ENCODE measurements at places on chromosomes 6 and 20.

- peak; percentile 15 for DNase-seq
Observed at GRCh38 chr6:11460001-11460668, 77.4 kb upstream of the TMEM170B start.

- no peak for DNase-seq
Observed at GRCh38 chr6:147023148-147023547, 181.1 kb upstream of the STXBP5 start.

- no peak for DNase-seq
Observed at GRCh38 chr6:160363016-160363996, 15.1 kb downstream of the SLC22A3 start.

DNA sequence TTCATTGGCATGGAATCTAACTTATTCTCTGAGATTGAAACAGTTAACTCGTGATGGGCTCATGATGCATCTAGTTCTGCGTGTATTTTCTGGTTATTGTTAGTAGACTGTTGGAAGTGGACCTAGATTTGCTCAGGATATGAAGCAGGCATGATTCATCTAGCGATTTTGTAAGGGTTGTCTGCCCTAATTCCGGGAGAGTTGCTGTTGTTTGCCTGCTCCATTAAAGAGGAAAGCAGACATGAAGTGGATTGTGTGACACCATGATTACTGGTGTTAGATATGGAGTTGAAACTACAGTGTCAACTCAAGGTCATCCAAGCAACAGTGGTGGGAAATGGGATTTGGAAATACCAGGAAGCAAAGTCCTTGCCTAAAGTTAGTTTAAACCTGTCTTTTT lies 41.0 kb downstream of the SOX4 start:
- DNase-seq, result no peak

- DNase-seq, result no peak
Observed at GRCh38 chr6:62528894-62529526, 243.0 kb upstream of the KHDRBS2 start.

- no peak for DNase-seq
Observed at GRCh38 chr20:8457978-8458377, 325.9 kb downstream of the PLCB1 start.

- peak; percentile 11 for DNase-seq
Observed at GRCh38 chr20:13995086-13995665, at the start of gene MACROD2. TSS of gene MACROD2 (plus strand) at chr20:13995516.

GRCh38 chr6:148313488-148313887 lies 29.1 kb upstream of the SASH1 start:
- no peak for DNase-seq

DNA sequence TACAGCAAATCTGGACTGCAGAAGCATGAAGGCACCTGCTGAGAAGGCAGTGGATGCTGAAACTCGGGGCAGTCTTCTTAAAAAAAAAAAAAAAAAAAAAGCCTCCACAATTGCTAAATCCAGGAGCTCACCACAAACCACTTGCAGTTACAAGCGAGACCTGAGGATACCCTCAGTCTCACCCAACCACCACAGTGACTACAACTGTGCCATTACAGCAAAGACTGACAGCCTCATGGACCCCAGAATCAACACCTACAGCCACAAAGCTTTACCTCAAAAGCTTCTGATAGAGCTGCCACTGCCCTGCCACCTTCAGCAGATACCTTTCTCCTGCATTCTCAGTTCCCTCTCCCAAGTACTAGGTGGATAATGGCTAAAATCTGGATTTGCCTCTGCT lies 9.0 kb downstream of the COL21A1 start:
- no peak for DNase-seq

- DNase-seq, result no peak
Observed at GRCh38 chr6:12245763-12246718, 44.1 kb upstream of the EDN1 start.
